ENCODE measurements at places on chromosomes 11 and 22.
A peak's percentile ranks its signal among the peaks of the same experiment; 100 is the strongest.

GRCh38 chr11:77475206-77475605 lies 1.3 kb upstream of the PAK1 start:
- DNase-seq, result no peak

GRCh38 chr22:40535642-40536041 lies 100.9 kb downstream of the MRTFA start:
- no peak for DNase-seq

- no peak for DNase-seq
These were observed 31.0 kb downstream of the SYT7 start for GRCh38 chr11:61549662-61550568.

GRCh38 chr11:128776424-128777284 lies 82.8 kb downstream of the FLI1 start:
- peak; percentile 62 for DNase-seq

GRCh38 chr11:68312780-68313573 lies 586 bp downstream of the LRP5 start:
- DNase-seq, result peak; percentile 20

- no peak for DNase-seq
These were observed 28.7 kb downstream of the IGHMBP2 start for GRCh38 chr11:68932358-68932757.

DNA sequence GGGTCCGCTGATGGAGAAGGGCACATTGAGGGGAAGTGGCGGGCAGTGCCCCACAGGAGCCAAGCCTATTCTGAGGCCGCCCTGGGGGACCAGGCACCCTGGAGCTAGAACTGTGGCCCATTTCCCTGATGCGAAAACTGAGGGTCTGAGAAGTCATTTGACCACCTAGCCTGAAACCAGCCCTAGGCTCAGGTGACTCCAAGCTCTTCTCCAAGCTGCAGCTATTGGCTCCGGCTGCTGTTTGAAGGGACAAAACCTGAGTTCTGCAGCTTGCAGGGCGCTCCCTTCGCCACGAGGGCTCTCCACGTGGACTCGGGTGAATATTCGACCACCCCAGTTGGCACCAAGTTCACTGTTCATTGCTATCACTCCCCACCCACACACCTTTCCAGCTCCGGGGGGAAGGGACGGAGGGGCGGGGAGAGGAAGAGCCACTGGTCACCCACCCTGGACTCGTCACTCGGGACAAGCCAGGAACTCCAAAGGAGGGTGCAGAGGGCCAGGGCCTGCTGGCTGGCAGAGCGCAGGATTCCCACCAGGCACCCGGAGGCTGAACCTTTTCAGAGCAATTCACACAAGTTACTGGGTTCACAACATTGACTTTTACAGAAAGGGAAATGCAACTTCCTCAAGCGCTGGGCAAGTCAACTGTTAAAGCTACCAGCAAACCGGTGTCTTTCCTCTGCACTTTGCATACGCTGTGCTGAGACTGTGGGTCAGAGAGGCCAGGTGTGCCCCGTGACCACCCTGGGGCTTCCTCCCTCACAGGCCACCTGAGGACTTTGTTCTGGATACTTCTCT lies 1.1 kb upstream of the RAC2 start:
- DNase-seq, result no peak

DNA sequence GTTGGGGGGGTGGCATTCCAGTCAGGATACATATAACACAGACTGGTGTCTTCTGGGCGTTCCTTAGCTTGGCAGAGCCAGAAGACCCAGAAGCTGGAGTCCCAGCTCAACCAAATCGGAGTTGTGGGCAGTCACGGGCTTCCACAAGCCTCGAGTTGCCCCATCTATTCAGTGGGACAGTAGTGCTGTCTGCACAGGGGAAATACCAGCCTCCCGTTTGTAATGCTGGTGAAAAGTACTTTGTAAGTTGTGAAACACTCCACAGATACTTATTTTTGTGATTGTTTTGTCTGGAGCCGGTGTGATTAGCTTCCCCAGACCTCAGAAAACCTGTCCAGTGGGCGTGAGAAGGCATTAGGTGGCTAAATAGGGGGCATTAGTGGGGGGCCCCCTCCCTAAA lies 13.6 kb downstream of the DGKZ start:
- DNase-seq, result no peak

DNA sequence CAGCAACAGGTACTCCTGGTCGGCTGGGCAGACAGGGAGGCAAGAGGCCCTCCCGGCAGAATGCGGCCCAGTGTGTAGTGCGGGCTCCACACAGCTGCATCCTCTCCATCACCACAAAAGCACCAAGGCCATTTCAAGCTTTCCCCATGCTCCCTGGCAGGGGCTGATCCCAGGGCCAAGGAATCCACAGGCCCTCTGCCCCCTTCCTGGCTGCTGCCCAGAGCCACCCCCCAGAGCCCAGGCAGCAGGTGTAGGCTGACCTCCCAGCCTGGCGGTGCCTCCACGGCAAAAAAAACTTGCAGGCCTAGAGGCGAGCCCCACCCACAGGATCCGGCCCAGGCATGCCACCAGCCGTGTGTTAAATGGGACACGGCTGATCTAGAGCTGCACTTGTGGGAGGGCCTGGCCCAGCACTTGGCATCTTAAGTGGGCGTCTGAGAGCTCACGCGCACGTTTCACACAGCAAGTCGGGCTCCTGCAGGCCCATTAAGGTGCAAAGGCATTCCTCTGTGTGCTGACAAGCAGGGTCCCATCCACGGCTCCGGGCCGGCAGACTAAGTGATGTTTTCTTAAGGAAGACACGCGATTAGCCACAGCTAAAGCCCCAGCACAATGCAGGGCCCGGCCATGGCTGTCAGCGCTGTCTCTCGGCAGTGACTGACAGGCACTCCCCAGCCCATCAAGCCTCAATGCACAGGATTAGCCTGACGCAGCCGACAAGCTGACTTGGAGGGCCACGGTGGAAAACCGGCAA lies 19.8 kb upstream of the GNB1L start:
- no peak for DNase-seq

GRCh38 chr11:71342951-71343827 lies 90.8 kb upstream of the SHANK2 start:
- DNase-seq, result peak; percentile 39

GRCh38 chr11:47593934-47594855 lies at the start of gene C1QTNF4:
C1QTNF4 (minus strand) TSS chr11:47594411; CDS start chr11:47590810, 3,601 bp downstream.
- DNase-seq, result no peak

DNA sequence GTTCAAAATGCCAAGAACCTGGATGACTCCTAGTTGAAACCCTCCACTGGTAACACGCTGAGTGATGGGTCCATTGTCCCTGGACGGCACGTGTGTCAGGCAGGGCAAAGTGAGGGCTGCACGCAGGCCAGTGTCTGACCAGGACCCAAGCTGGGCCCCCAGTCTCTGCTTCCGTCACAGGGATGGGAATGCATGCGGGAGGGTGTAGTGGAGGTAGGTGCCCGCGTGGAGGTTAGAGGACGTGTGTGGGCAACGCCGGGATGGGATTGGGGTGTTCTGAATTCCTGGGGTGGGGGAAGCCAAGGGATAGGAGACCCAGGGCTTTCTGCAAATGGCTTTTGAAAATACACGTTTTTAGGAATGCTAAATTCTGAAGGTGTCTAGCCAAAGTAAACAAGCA lies 943.3 kb downstream of the BRD1 start:
- no peak for DNase-seq

- no peak for DNase-seq
These were observed 50.7 kb upstream of the SLC35C1 start for GRCh38 chr11:45754261-45754709.

DNA sequence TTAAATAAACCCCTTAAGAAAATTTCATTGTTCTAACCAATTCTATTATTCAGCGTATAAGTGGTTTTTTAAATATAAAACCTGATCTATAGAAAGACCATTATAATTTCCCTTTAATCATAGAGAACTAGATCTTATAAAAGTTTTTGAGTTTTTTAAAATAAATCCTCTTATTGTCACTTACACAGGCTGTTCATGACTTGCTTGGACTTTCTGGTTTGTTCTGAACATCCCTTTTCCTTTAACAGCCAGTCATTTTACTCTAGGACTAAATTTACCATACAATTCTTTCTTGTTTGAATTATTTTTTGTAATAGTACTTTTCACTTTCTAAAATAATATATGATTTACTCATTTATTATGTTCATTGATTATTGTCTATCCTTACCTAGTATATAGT lies 4.7 kb downstream of the NXPE2 start:
- no peak for DNase-seq

- DNase-seq, result no peak
These were observed 1263.6 kb upstream of the RAG2 start for GRCh38 chr11:37861671-37862070.

GRCh38 chr22:25094579-25094978 lies 105.1 kb upstream of the CRYBB3 start:
- no peak for DNase-seq

- no peak for DNase-seq
These were observed 49.8 kb downstream of the NAT10 start for GRCh38 chr11:34155057-34155756.

- DNase-seq, result no peak
These were observed 20.3 kb upstream of the SLN start for GRCh38 chr11:107731941-107732688.

DNA sequence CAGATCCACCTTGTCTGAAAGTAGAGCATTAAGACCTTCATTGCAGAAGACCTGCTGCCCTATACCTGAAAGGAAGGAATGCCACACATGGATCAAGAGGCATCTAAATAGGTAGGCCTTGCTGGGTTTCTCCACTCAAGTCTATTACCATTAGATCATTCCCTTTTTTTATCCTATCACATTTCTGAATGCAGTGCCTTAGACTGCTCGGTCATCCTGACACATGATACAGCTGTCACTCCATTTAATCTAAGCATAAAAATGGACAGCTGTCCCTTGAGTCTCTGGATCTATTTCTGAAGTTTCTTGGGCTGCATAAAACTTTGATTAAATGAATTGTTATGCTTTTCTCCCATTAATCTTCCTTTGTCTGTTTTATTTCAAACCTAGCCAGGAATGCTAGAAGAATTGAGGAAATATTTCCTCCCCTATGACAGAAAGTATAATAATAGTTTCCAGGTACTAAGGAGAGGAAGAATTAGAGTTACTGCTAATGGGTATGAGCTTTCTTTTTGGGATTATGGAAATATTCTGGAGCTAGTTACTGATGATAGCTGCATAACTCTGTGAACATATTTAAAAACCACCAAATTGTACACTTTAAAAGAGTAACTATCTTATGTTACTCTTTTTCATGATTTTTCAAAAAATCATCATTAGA lies 88.0 kb downstream of the DLG2 start:
- DNase-seq, result no peak

- DNase-seq, result no peak
These were observed 60.9 kb downstream of the SCGB1A1 start for GRCh38 chr11:62479631-62480201.

DNA sequence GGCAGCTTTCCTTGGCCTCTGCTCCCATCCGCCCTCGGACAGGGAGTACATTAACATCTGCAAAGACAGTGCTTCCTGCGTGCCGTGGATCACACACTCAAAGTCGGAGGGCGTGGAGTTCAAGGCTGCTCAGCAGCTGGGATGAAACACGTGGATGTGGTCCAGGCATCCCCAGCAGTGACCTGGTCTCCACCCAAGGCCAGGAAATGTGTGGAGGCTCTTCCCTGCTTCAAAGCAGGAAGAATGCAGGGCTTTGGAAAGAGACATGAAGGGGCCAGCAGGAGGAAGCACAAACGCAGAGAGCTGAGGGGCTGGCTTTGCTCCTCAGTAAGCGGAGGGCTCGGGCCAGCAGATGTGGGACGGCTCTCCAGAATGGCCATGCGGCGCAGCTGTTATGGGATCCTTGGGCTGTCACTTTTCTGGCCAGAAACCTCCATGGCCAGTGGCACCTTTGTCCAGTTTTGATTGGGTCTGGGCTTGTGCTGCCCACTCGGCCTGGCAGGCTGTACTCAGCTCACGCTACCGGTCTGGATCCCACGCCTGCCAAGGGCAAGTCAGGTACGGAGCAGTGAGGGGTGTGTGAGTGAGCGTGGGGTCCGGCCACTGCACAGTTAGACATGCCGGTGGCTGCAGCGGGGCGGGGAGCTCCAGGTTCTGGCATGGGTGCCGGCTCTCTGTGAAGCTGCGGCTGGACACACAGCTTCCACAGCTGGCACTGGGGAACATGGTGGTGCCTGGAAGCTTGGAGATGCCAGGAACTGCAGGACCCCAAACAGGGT lies 438.0 kb downstream of the TBC1D22A start:
- DNase-seq, result no peak

DNA sequence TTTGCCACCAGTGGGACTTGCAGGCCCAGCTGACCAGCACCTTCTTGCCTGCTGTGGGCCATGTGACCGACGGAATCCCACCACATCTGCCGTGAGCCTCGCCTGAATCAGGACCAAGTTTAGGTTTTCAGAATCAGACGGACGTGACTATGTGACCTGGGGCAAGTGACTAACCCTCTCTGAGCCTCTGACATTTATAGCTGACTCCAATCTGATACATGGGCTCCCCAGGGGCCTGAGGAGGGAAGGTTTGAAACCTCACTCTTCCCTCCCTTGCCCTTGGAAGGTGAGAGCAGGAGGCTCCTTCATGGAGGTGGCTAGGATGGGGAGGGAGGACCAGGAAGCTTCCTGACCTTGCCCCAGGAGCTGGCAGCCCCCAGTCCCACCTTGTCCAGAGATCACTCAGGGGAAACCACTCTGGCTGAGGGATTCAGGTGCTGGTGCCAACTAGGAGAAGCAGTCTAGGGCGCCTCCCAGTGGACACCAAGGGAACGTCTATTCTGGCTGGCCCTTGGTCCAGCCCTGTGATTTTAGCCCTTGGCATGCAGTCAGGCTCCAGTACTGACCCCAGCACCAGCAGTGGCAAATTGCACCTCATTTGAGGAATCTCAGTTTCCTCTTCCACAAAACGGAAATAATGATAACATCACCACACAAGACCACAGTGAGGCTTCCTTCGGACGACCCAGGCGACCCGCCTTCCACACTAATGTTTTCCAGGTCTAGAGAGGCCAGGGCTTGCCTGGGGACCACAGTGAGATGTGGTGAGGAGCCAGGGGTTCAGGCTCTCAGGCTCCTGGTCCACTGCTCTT lies 47.2 kb upstream of the SYT7 start:
- DNase-seq, result peak; percentile 45

GRCh38 chr22:46852771-46853170 lies 90.3 kb downstream of the TBC1D22A start:
- DNase-seq, result no peak

DNA sequence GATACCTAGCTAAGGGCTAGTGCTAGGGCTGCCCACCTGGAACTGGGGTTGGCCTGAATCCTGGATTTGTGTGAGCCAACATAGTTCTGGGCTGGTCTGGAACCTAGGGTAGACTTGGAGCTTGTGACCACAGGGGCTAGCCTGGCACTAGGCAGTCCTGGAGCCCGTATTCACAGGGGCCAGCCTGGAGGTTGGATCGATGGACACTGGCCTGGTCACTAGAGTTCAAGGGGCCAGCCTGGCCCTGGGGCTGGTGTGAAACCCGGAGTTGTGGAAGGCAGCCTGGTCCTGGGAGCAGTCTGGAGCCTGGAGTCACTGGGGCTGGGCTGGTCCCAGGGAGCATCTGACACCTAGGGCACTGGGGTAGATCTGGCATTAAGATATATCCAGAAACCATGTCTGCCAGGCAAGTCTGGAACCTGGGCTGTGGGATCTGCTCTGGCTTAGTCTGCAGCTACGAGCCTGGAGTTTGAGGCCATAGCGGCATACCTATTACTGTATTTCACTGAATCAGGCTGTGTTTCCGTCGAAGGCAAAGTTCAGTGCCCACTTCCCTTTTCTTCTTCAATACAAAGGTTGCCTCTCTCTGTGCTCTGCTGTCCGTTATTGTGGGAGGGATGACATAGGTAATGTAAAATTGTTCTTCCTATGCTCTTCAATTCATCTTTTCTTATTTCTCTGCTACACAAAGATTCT lies 9.1 kb upstream of the GLYATL1B start:
- DNase-seq, result no peak

GRCh38 chr11:64802370-64803157 lies 450 bp downstream of the MAP4K2 start:
- peak; percentile 56 for DNase-seq

Measured in activated CD4-positive, alpha-beta T cell treated with anti-CD3 and anti-CD28 coated beads, Interleukin-10, Interleukin-2, amounts not matched to agents 100 ng/mL and 50 ng/mL, durations not matched to agents 16 hours and 8 hours (primary cell).